ENCODE measurements at places on chromosomes 12 and 14.

GRCh38 chr14:76550534-76550933, 174.6 kb downstream of the ESRRB start:
- no peak for DNase-seq

GRCh38 chr14:95444132-95445129, 72.0 kb downstream of the SYNE3 start:
- no peak for DNase-seq

GRCh38 chr14:41597647-41598046, 9.0 kb upstream of the LRFN5 start:
- DNase-seq, result no peak

DNA sequence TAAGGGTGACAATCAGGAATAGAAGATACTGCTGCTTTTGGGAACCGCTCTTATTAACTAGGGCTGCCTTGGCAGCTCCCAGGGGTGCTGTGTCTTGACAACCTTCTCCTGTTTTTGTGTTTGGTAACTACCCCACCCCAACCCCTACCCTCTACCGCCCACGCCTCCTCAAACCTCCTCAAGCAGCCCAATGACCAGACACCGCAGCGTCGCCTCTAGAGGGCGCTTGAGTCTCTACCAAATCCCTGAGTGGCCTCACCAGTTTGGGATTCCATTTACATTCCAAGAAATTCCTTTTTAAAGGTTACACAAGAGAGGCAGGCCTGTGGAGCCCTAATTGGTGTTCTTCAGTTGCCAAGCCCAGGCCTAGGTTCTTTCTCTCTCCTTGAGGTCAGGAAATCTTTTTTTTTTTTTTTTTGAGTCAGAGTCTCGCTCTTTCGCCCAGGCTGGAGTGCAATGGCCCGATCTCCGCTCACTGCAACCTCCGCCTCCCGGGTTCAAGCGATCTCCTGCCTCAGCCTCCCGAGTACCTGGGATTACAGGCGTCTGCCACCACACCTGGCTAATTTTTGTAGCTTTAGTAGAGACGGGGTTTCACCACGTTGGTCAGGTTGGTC, 72.4 kb upstream of the USP44 start:
- DNase-seq, result peak; percentile 86

- no peak for DNase-seq
These were observed 62.8 kb upstream of the PRB2 start for GRCh38 chr12:11457996-11458645.

GRCh38 chr12:45477526-45477925, 252.0 kb upstream of the ARID2 start:
- no peak for DNase-seq

GRCh38 chr12:119005913-119006312, 24.6 kb downstream of the SRRM4 start:
- DNase-seq, result no peak

GRCh38 chr12:53233671-53234121, 1.7 kb upstream of the RARG start:
- peak; percentile 67 for DNase-seq

DNA sequence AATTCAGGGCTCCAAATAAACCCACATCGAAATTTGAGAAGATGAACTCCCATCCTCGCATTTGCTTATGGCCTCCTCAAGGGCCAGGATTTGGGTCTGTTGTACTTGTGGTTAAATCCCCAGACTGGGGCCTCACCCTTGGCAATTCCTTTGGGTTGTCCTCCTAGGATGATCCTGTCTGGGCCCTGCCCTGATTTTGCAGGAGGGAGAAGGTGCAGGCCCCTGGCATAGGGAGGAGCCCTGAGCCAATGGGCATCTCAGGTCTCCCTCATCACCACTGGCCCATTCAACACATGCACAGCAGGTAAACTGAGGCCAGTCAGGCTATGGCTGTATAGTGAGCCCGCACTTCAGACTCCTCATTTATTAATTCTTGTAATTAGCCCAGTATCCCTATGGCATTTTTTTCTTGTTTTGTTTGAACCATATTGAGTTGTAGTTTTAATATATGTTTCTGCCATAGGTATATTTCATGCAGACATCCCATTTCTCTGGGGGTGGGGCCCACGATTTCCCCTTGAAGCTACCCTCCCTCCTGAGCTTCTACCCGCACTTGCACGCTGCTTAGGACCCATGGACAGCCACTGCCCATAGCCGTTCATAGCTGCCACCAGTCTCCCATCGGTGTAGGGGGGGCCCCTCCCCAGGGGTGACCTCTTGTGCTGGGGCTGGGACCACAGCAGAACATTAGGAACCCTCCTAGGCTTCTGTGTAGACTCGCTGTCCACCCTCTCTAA, 67.1 kb upstream of the DDX11 start:
- no peak for DNase-seq

- no peak for DNase-seq
These were observed 30.8 kb upstream of the HSPB8 start for GRCh38 chr12:119147847-119148448.

GRCh38 chr12:29171421-29172258, 22.6 kb downstream of the FAR2 start:
- no peak for DNase-seq

GRCh38 chr14:95313707-95314106, 6.0 kb downstream of the CLMN start:
- peak; percentile 56 for DNase-seq

DNA sequence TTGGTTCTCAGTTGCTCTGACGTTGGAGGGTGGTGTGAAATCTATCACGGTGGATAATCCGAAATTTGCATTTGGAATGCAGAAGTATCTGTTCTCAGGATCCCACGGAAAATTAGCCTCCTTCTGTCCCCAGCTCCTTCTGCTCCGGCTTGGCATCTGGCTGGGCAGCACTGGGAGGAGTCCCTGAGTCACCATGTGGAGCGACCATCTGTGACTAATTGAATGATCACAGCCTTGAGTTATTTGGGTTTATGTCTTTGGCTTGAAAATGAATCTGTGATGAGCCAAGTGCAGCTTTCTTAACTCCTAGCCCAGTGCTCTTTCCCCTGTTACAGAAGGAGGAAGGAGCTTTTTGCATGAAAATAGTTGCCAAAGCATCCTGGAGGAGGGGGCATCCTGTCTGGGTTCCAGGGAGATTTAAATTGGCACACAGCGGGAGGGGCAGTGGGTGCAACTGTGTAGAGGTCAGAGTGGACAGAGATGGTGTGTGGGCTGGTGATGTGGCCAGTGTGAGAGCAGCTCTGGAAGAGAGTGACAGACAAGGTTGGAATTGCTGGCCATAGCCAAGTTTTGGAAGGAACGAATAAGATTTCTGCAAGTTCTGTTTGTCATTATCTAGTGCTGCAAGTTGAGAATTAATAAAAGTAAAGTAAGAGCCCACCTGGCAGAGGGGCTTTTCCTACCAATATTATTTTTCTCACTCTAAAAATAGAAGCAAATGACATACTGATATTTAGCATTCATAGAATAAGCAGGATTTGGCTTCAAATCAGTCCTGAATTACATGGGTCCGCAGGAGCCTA, 74.4 kb downstream of the SLC24A4 start:
- DNase-seq, result peak; percentile 87

GRCh38 chr12:123957196-123957595, 15.4 kb downstream of the CCDC92 start:
- DNase-seq, result no peak

GRCh38 chr12:5518584-5519365, 86.9 kb downstream of the NTF3 start:
- no peak for DNase-seq

GRCh38 chr12:120736404-120737331, 11.0 kb downstream of the ACADS start:
- DNase-seq, result no peak

DNA sequence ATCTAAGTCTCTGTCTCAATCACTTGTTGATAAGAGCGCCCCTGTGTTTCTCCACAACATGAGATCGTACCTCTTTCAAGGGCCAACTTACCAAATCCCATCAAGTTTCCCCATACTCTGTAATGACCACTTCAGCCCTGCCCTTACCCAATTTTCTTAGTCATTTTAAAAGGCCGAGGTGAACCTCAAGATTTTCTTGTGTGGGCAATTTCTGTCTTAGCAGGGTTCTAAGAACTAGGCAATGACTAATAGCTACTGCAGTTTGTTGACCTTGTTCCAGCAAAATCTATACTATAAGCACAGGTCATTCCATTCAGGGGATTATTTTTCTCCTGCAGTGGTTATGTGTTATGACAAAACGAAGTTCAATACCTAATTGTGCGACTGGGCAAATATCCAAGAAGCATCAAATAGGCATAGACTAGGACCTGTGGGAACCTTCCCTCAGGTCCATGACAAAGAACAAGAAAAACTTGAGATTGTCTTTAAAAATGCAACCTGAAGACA, 359.8 kb downstream of the PCNX1 start:
- DNase-seq, result no peak

- DNase-seq, result no peak
These were observed 9.2 kb downstream of the ASCL4 start for GRCh38 chr12:107783406-107784376.

- DNase-seq, result no peak
These were observed 1.5 kb downstream of the BATF start for GRCh38 chr14:75523771-75524171.

GRCh38 chr14:104593241-104593701, 11.3 kb downstream of the TMEM179 start:
- no peak for DNase-seq

DNA sequence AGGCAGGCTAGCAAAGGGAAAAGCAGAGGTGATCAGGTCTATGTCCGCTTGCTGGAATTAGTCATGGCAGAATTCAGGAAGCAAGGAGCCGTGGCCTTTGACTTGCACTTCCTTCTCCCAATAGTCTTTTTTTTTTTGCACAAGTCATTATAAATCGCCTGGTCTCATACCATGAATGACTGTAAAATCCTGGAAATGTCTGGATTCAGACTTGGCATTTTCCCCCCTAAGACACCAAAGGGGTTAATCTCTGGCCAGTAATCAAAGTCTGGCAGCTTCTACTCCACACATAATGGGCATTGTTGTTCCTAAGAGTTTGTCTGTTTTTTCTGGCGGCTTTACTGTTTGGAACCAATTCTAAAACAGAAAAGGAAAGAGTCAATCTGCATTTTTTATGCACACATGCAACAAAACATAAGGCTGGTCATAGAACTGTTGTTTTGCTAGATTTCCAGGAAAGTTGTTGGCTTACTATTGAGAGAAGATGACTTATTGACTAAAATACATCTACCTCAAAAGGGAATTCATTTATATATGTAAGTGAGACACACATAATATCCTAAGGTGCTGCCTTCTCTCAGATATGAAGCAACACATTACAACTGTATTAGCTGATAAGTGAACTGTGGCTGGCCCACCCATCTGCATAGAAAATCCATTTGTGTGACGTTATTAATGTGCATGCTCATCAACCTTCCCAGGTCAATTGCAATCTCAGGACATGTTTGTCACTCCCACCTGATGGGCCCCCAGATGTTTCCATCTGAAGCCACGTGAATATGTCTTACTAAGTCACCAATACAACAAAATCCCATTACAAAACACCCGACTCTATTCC, 157.3 kb downstream of the BTG1 start:
- no peak for DNase-seq

GRCh38 chr12:119412811-119413794, 78.6 kb downstream of the CCDC60 start:
- DNase-seq, result peak; percentile 80

DNA sequence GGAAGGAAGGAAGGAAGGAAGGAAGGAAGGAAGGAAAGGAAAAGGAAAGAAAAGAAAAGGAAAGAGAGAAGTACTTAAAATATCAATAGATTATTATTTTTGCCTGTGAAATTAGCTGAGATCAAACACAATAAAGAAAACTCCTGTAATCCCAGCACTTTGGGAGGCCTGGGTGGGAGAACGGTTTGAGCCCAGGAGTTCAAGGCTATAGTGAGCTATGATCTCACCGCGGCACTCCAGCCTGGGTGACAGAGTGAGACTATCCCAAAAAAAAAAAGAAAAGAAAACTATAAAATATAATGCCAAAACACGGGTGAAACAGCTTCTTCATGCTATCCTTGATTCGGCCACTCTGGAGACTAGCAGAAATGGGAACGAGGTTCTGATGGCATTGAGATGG, 26.2 kb upstream of the CKAP4 start:
- DNase-seq, result no peak

DNA sequence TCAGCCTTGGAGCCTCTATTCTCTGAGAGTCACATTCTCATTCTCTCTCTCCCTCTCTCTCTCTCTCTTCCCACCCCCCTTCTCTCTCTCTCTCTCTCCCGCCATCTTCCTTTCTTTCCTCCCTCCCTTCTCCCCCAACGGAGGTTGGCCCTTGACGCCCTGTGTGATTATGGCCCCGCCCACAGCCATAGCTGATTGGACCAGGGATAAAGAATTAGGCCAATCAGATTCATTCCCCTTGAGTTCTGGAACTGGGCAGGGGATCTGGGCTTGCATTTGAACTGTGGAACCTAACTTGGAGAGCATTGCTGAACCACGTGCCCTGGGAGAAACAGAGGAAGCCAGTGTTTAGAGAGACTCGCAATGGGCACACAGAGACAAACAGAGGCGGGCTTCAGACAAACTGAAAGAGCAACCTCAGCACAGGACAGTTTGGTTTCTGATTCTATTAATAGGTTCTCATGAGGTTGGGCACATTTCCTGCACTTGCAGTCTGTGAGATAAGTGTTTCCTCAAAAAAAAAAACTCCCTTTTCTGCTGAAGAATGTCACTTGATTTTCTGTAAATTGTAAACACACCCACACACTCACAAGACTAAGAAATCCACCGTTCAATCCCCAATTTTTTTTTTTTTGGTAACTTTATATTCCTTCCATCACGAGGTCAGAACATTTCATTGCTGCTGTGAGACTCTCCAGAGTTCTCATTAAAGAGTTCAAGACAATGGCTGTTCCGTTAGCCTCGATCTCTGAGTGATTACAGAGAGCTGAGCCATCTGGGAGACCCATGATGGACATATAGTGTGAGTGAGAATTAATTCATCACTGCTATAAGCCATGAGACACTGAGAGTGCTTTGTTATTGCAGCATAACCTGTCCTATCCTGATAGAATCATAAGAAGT, 3.5 kb upstream of the P2RX7 start:
- peak; percentile 75 for DNase-seq

DNA sequence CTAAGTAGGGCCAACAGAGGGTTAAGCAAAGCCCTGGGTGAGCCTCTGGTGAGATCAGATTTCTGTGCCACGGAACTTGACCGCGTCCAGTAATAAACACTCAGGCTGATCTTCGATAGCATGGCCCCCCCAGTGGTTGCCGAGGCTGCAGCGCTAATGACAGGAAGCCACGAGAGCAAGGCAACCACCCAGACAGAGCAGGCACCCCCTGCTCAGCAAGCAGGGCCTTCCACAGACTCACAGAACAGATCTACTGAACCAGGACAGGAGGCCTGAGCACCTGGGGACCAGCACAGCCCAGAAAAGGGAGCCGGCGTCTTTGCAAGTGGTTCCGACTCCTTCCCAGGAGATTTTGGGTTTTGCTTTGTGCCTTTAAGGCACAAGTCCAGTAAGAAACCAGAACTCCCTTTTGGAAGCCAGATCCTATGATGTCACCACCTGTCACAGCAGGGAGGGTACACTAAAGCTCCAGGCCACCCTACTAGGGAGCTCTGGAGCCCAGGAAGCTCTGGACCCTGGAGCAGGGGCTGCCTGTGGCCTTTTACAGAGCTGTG, 42.3 kb downstream of the BCL11B start:
- DNase-seq, result no peak

GRCh38 chr14:52049721-52050588, 18.9 kb downstream of the NID2 start:
- DNase-seq, result no peak
